ENCODE measurements at places on chromosomes 16 and 17.

DNA sequence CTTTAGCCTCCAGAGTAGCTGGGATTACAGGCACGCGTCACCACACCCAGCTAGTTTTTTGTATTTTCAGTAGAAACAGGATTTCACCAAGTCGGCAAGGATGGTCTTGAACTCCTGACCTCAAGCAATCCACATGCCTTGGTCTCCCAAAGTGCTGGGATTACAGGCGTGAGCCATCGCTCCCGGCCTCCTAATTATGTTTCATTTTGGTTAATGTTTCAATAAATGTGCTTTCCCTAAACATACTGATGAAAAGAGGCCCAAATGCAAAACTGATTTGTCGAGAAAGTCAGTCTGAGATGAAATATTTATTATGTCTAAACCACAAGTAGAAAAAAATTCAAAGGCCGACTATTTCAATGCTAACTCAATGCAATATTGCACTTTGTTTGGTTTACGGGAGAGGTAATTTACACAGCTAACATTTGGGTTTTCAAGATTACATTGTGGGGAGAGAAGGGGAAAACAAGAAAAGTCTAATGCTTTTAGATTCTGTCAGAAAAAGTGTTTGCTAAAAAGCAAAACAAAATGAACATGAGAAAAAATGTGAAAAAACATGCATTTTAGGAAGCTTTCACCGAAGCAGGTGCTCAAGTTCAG is 9.8 kb downstream of the STAT3 start:
- no peak for DNase-seq

DNA sequence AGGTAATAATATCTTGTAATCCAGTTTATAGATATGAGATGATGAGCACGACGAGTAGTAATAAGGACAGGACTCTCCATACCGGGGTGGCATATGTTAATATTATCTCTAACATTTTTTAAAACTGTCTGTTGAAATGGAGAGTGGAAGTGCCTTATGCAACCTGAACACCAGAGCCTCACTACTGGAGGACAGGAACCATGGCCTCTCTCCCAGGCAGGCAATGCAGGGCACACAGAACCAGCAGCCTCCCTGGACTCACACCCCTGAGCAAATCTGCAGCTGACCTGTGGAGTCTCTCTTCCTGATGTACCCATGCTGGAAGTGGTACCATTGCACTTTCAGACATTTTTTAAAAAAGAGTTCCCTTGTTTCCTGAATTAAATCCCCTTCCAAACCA is 55.2 kb upstream of the ERN1 start:
- DNase-seq: no peak

DNA sequence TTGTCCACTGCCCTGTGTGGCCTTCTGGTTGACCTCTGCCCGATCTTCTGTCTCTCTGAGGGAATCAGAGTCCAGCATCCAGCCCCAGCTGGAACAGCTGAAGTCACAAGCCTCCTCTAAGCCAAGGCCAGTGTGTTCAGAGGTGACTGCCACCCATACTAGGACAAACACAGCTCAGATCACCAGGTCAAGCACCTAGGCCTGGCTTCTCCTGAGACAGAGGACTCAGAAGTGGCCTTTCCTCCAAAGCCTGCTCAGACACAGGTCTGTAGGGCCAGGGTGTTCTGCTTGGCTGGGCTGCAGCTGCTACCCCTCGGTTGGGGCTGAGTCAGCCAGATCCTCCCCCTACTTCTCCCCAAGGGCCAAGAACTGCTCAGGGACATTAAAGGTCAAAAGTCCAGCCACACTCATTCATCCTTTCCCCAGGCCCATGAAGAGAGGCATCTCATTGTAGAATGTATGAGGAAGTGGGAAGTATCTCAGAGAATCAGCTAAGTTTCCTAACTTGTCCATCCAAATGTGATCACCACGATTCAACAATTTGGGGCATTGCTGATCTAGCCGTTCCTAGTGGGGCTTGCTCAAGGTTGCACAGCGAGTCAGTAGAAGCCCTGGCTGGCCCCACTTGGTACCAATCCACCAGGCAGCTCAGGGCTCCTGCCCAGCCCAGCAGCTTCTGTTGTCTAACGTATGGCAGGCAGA is 7.6 kb downstream of the SLC46A1 start:
- no peak for DNase-seq

DNA sequence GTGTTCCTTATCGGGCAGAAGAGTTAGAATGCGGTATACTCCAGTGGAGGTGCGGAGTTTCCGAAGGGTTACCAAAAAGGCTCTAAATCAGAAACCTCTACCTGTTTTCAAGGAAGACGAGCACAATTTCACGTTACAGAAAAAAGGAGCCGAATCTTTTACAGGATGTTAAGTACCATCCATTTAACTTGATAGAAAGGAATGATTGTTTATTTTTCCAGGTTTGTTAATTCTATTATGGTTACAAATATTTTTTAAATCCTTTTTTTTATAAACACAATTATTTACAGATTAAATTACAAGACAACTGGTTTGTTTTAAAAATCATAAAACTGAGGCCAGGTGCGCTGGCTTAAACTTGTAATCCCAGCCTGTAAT is 18.2 kb downstream of the ZNF213 start:
- no peak for DNase-seq

GRCh38 chr16:2005646-2006045 is 4.0 kb downstream of the ZNF598 start:
- peak; percentile 69 for DNase-seq

- DNase-seq: peak; percentile 13
Observed at GRCh38 chr16:66070140-66070917, 296.2 kb upstream of the CDH5 start.

- peak; percentile 28 for DNase-seq
Observed at GRCh38 chr16:80084614-80085013, 456.2 kb upstream of the DYNLRB2 start.

- DNase-seq: no peak
Observed at GRCh38 chr17:79812353-79813258, 15.7 kb upstream of the CBX8 start.

GRCh38 chr17:6043405-6043804 is 26.8 kb upstream of the WSCD1 start:
- DNase-seq: no peak

DNA sequence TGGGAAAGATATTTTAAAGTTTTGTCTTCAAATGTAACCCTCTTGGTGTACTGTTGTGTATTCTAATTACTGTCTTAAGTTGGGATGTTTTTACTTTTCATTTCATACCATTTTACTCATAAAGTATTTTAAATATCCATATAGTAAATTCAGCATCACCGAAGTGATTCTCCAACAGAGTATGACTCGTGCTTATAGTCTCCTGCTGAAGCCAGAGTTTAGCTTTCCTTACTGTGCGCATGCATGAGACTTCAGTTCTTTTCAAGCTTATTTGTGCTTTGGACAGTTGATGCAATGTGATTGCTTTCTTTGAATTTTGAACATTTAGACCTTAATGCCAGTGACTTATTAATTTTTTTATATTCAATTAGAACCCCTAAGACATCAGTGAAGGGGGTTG is 7.4 kb upstream of the VPS35L start:
- no peak for DNase-seq

- no peak for DNase-seq
Observed at GRCh38 chr17:64057701-64058263, 37.3 kb upstream of the ICAM2 start.

GRCh38 chr17:38733282-38733981 is 3.3 kb downstream of the CISD3 start:
- no peak for DNase-seq

DNA sequence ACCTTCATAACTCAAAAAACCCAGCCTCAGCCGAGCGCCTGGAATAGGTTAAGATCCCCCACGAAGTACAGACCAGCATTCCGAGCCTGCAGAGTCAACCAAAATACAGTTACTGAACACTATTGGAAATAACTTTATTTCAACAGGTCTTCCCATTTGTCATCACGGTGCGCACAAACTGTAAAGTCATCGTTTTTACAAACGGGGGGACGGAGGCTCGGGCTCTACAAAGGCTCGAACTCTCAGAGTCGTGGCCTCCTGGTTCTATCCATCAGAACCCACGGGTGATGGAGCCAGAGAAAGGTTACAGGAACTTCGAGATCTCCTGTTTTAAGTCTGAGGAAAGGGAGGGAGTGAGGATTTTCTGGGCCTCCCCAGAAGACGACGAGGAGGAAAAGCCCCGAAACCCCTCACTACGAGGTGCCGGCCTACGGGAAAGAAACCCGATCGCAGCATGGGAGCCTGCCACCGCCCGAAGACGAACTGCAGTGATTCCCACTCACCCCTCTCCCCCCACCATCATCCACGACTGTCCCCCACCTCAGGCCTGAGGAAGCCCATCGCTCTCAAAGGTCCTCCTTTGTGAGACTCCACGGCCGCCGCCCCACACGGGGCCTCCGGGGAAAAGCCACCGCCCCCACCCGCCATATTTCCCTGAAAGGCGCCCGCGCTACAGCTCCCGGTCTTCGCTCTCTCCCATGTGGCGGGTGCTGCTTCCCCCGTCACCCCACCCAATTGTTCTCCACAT is 917 bp downstream of the YWHAE start:
- peak; percentile 42 for DNase-seq

- DNase-seq: no peak
Observed at GRCh38 chr17:77637818-77638575, 320.5 kb upstream of the TNRC6C start.

DNA sequence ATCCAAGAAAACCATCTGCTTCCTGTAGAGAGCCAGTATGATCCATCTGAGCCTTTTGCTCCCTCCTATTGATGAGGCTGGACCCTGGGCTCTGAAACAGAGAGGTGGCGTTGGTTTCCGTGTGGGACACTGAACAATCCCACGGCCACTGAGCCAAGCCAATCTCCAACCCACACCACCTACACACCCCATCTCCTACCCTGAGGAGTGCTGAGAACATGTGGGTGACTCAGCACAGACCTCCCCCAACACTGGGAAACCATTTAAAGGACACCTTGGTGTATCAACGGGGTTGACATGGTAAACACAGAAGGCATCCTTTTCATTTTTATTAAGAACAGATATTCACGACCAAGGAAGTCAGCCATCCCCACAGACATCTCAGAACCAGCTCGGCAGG is 332.1 kb downstream of the SLC39A11 start:
- no peak for DNase-seq

DNA sequence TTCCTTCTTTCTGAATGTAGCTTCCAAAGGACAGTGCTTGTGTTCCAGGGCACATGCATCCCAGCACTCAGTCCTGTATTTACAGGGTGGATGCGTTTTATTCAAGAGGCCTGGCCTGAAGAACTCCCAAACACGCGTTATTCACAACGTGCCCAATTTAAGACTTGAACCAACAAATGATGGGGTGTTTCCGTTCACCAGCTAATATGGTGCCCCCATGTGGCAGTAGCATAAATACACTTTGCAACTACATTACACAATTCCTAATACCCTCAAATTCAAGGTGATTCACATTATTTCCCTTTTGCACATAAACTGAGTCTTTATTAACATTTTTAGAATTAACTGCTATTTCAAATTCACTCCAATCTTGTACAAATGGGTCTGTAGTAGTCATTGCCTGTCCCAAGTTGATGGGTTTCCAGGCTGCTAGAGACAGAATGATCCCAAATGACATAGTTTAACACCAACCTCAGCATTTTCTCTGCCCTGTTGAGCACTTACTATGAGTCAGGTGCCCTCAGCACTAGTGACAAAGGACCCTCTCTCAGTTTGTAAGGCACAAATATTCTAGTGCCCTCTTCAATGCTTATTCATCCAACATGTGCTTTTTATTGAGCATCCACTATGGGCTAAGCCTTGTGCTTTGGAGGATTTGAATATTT is 26.9 kb downstream of the HSD17B2 start:
- no peak for DNase-seq

DNA sequence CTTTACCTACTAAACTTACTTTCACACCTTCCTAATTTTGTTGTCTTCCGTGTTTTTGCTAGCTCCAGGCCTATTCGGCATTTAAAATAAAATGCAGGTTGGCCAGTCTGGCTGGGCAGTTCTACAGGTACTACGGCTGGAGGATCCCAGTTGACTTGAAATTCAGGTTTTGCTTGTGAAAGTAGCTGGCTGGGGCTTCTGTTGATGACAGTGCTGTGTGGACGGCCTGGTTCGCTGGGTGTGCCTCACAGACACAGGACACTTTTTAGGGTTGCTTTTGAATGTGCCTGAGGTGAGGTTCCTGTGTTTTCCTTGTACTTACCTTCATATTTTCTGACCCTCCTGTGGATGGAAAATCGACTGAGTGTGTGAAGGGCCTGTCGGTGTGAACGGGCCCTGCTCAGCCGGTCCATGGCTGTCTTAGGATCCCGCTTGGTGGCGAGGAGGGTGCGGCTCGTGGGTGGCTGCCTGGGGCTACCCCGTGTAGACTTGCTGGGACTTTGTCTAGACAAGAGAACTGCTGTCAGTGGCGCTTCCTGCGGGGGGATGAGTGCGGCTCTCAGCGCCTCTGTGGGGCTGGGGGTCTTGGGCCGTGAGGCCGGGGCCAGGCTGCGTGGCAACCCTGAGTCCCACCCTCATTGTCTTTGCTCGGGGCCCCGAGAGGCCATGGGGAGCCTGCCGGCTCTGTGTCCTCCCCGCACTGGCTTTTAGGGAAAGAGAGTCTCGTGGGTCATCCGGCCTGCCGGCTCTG is 18.7 kb upstream of the ZNF750 start:
- no peak for DNase-seq

DNA sequence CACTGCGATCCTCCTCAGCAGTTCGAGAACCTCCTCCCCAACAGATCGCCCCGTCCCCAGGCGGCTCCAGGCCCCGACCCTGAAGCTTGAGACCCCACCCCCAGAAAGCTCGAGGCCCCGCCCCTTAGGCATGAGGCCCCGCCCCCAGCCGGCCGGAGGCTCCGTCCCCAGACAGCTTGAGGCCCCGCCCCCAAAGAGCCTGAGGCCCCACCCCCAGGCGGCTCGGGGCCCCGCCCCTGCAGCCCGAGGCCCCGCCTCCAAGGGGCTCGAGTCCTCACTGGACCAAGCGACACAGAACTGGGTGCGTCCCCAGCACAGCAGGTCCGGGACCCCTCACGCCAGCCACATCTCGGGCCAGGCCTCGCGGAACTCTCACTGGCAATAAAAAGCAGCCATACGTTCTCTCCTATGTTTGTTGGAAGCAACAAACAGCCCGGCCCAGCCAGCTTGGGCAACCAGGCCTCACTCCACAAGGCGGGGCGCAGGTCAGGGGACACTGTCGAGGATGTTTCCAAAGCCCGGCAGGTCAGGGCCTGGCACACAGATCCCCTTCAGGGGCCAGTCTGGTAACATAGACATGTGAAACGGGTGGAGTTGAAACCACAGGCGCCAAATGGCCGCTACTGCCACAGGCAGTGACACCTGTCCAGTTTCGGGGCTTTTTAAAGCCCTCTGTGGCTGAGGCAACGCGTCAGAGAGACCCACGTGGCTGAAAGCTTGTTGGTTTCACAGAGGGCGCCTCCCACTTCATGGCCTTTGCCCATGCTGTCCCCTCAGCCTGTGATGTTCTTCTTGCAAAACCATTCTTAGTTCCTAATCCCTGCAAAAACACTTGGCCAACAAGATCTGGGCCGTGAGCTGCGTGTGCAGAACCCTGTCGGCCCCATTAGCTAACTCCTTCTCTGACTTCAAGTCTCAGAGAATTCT is 224.2 kb downstream of the PARN start:
- DNase-seq: no peak

GRCh38 chr16:19994466-19995170 is 79.1 kb downstream of the GPR139 start:
- no peak for DNase-seq

DNA sequence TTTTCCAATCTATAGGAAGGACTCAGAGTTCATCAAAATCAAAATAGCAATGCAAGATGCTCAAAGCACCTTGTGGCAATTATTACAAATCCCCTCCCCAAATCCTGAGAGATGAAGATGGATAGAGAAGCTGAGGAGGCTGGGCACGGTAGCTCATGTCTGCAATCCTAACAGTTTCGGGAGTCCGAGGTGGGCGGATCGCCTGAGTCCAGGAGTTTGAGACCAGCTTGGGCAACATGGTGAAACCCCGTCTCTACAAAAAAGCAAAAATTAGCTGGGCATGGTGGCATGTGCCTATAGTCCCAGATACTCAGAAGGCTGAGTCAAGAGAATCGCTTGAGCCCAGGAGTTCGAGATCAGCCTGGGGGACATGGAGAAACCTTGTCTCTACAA is 8.6 kb downstream of the TBC1D16 start:
- no peak for DNase-seq

All from dorsolateral prefrontal cortex (tissue), 122 donors.